ENCODE measurements at places on chromosomes 4 and X.

GRCh38 chrX:130120321-130120731 lies 10.0 kb upstream of the ELF4 start:
- no peak for DNase-seq

DNA sequence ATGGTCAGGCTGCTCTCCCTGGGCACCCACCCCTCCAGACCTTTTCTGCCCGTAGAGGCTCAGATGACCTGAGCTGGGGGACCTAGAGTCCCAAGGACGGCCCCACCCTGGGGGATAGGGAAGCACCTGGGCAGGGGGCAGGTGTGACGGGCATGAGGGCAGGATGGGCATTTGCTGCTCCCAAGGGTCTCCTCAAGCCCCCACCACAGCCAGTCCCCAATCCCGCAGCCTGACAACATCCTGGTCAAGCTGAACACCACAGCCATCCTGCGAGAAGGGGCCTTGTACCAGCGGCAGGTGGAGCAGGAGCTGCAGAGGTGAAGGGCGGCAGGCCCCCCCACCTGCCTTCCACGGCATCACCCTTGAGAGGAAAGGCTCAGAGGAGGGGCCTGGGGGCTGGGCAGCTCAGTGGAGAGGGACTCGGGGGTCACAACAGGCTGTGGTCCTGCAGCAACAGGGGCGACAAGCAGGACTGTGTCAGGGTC lies 17.8 kb upstream of the RNF4 start:
- no peak for DNase-seq

DNA sequence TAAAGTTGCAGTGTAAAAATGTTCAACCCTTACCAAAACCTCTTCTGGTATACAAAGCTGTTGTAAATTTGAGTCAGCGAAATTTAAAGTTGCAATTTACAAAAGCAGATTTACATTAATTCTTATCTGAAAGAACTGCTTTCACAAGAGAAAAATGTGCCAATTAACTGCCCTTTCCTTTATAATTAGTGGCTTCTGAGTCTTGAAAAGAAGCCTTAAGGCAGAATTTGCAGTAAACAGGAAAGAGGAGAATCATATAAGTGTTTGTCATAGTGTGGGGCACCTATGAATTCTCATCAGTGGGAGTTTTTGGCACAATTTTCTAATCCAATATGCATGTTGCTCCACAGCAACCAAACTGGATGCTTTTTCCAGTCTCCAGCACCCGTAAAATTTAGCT lies 125.3 kb upstream of the GABRG1 start:
- DNase-seq, result no peak

- DNase-seq, result no peak
Measured at GRCh38 chrX:85026170-85026569, 22.5 kb downstream of the APOOL start.

DNA sequence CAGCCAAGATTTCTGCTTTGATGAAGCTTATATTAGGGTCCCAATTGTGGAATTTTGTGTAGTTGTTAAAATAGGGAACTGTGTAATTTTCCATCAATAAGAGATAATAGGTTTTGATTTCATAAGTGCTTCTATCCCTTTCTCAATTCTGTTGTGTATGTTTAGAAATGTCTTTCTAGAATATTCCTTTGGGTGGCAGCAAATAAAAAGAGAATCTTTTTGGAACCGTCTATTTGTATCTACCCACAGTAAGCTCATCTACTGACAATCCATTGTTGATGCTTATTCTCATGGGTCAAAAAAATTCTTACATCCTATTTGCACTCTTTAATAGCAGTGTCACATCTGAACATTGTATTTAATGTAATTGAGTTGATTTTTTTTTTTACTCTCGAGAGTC lies 61.7 kb downstream of the TMA16 start:
- no peak for DNase-seq

DNA sequence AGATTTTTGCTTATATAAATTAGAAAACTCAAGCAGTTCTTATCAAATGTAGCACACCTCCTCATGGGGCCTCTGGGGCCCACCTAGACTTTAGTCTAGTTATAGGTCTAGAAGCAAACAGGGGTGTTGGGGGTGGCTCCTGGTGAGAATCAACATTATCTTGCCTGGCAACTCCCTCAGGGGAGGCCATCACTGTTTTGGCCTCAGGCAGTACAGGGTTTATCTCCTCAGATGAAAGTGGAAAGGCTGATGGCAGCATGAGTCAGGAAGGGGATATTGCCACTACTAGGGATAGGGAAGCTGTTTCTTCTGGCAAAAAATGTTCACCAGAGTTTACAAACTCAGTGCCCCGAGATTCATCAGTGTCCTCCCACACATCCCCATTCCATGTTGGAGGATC lies 232.4 kb upstream of the BMP3 start:
- DNase-seq, result no peak

DNA sequence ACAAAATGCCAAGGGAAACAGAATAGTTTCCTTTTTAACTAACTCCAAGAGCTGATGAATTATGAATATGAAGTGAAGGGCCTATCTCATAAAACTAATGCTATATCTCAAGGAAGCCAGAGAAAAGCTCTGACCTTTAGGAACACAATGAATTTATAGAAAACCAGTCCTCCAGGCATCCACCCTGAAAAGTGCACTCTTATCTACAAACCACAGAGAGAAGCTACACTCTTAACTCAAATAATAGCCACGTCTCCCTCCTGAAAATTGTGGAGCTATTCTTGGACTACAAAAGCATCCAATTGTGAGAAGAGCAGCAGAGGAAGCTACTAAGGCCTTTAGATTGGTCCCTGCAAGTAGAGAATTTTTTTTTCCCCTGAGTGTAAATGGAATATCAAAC lies 253.9 kb downstream of the IL15 start:
- no peak for DNase-seq

- DNase-seq, result no peak
Measured at GRCh38 chr4:147829401-147830101, 97.7 kb downstream of the ARHGAP10 start.

GRCh38 chrX:50799531-50799961 lies 14.4 kb downstream of the SHROOM4 start:
- no peak for DNase-seq

DNA sequence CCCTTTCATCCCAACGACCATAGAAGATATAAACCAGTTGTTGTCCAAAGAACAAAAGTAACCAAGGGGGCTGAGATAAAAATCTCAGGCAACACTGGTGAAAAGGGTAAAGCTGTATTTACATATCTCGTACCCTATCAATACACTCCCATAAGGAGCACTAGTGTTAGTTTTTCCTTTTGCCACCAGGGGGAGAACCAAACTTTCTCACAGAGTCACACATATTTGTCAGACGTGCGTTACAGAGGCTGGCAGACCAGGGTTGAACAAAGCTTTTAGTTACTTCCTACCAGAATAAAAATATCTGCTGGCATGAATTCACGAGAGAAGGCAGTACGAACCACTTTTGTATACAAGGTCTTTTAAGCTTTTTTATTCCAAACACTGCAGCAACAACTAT lies 88.3 kb downstream of the AMELX start:
- DNase-seq, result peak; percentile 43

- no peak for DNase-seq
Measured at GRCh38 chr4:148845609-148846008, 403.4 kb upstream of the NR3C2 start.

GRCh38 chr4:52244103-52244775 lies 193.1 kb downstream of the SPATA18 start:
- no peak for DNase-seq

DNA sequence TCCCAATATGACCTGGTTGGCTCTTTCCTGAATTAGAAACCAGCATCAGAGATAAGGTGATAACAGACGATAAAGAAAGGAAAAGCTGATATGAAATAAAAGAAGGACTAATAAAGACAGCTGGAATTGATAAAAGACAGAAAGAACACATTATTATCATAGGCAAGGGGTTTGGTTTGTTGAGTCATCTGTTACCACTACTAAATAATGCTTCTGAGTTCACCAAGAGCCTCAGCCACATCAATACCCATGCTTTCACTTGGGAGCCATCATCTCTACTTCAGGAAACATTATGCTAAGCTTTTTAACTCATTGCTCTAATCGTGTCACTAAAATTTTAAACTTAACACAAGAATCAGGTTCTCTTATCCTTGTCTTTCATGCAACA lies 27.6 kb downstream of the ANXA5 start:
- peak; percentile 9 for DNase-seq

DNA sequence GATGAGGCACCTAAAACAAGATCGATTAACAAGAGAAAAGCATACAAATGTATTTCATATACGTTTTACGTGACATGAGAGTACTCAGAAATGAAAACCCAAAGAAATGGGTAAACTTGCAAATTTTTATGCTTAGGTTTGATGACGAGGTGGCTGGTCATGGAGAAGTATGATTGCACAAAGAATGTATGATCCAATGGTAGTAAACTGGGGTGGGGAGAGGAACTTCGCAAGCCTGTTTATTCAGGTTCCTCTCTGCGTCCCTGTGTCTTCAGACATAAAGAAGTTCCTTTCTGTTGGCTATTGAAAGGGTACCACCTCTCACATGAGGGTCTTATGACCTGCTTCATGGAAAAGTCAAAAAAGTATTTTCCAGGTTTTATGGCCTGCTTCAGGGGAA lies 309.2 kb downstream of the BCOR start:
- DNase-seq, result no peak

DNA sequence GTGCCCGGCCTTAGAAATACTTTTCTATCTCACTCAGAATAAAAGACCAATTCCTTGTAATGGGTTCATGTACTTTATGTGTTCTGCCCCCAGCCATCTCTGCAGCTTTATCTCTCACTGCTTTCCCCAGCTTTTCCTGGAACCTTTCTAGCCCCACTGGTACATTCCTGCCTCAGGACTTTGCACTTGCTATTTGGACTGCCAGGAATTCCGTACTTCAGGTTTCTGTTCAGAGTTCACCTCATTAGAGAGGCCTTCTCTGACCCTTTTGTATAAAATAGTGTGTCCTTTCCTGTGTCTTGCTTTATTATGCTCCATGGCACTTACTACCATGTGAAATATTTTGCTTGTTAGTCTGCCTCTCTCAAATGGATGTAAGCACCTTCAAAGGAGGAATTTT lies 112.5 kb downstream of the PDLIM5 start:
- no peak for DNase-seq

- no peak for DNase-seq
Measured at GRCh38 chrX:30939928-30940327, 50.9 kb upstream of the TAB3 start.

- no peak for DNase-seq
Measured at GRCh38 chr4:177960566-177960965, 518.3 kb upstream of the AGA start.

- no peak for DNase-seq
Measured at GRCh38 chrX:118779581-118779980, 44.0 kb upstream of the ZCCHC12 start.

DNA sequence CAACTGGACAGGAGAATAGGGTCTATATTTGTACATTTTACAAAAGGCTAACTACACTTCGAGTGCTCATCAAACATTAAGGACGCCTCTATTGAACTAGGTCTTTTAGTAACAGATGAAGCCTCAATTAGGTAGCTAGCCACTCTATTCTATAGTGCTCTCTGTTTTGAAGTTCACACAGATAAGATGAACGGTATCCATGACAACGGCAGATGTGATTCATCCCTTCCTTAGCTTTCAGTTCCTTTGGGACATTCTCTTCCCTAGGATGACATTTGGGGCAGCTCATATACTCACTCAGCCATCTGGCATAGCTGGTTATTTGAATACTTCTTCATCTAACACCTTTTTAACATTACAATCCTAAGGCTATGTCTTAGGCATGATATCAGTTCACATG lies 62.4 kb upstream of the WDFY3 start:
- DNase-seq, result no peak

GRCh38 chrX:21960569-21961541 lies 20.3 kb downstream of the SMS start:
- DNase-seq, result no peak

- peak; percentile 88 for DNase-seq
Measured at GRCh38 chrX:136635235-136635634, 12.7 kb upstream of the CD40LG start.

DNA sequence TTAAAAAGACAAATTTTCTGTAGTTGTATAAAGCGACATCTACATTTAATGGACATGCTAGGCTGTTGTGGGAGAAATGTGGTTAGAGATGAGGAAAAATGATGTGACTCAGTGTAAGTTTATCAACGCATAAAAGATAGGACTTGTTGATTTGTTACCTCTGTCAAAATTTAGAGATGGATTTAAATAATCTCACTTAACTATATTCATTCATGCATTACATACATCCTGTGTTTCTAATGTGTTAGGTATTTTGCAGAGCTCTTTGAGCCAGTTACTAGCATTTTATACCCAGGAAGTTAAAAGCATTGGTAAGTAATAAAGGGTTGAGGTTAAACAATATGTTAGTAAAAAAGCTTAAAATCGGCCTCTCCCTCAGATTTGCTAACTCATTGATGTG lies 34.3 kb downstream of the METAP1 start:
- no peak for DNase-seq

DNA sequence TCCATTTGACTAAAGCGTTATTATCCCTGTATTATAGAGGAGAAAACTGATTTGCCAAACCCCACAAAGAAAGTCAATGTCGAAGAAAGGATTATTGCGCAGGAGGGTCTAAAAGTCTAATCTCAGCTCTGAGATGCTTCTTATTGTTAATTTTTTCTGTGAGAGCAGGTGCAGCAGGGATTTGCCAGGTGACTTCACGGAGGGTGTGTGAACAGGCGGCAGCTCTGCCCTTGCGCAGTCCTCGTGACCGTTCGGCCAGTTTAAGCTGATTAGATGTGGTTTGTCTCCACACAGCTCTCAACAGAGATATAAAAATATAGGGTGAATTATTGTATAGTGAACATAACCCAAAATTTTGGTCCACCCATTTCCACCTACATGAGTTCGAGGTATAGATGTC lies 28.5 kb downstream of the TENM3 start:
- no peak for DNase-seq

- no peak for DNase-seq
Measured at GRCh38 chr4:61528595-61528994, 328.5 kb downstream of the ADGRL3 start.

GRCh38 chr4:12555011-12555410 lies 929.1 kb downstream of the RAB28 start:
- no peak for DNase-seq

GRCh38 chr4:120718979-120719566 lies 203.5 kb downstream of the PRDM5 start:
- DNase-seq, result peak; percentile 23

- no peak for DNase-seq
Measured at GRCh38 chr4:11428231-11428898, at the start of gene HS3ST1. TSS of gene HS3ST1 (minus strand) at chr4:11428894. CDS start at chr4:11400005, 28,889 bp downstream.

GRCh38 chr4:13527192-13527980 lies 16.9 kb downstream of the NKX3-2 start:
- DNase-seq, result no peak

GRCh38 chr4:137541876-137542646 lies 9.8 kb upstream of the PCDH18 start:
- DNase-seq, result no peak

DNA sequence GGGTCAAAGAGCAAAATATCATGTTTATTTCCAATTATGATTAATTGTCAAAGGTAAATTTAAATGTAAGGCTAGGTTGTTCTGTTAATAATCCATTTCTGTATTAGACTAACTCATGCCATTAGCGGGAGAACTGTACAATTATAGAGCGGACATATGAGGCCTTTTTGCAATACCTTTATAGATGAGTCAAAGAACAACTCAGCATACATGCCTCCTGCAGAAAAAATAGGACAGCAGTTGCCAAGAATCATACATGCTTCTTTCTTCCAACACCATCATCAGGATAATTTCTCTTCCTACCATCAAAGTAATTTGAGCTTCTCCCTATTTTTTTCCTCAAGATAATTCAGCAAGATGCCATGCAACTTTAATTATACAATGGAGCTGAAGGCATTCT lies 917.8 kb downstream of the ADGRL3 start:
- no peak for DNase-seq

- no peak for DNase-seq
Measured at GRCh38 chr4:38243388-38244053, 283.3 kb downstream of the PTTG2 start.

All from Jurkat, Clone E6-1 (cell line).